ENCODE measurements at places on chromosomes 12 and 14.

- no peak for DNase-seq
Observed at GRCh38 chr14:103332143-103332919, 1.7 kb upstream of the EIF5 start.

GRCh38 chr14:22465201-22465840, 123.7 kb downstream of the DAD1 start:
- DNase-seq = no peak

- no peak for DNase-seq
Observed at GRCh38 chr12:32084017-32084688, 22.5 kb upstream of the BICD1 start.

GRCh38 chr14:88248606-88249005, 74.5 kb downstream of the KCNK10 start:
- no peak for DNase-seq

DNA sequence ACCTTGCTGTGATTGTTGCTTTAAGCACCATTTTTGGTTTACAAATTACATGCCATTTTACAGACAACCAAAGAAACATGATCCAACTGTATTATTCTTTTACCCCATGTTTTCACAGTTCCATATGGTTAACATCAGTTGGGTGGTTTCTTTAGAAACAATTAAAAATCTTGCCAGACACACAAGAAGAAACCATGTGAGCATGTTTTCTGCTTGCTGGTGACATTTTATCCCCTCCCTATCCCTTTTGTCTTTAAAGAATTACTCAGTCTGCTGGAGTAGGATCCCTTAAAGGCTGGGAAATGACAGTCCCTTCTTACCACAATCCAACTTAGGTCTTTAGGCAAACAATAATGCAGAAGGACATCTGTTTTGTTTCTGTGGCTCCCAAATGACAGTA, 121.8 kb upstream of the PLXNC1 start:
- DNase-seq = no peak

- DNase-seq = no peak
Observed at GRCh38 chr12:116616536-116617248, 57.5 kb downstream of the MAP1LC3B2 start.

GRCh38 chr14:67553547-67553946, 20.5 kb downstream of the PLEKHH1 start:
- DNase-seq = no peak

DNA sequence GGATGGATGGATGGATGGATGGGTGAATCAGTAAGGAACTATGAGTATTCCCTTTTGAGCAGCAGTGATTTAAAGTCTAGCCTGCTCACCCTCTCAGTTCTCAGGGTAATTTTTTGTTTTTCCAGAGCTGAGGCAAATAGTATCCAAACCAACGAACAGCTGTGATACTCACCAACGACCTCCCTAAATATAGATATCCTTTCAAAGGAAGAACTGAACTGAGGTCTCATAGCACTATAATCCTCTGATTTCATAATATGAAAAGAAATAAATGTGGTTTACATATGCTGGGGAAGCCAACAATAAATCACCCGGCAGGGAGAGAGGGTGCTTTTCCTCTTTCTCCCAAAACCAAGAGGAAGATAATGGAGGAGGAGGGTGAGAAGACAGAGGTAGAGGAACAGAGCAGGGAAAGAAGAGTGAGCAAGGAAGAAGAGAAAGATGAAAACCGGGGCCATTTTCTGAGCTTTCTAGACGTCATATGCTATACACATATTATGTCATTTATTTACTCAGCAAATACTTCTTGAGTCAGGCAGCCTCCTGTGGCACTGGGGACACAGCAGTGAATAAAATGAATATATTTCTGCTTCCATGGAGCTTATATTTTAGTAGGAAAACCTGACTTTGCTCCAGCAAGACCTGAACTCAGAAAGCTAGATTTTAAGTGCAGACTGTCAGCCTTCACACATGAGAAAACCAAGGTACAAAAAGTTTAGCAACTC, 710.7 kb upstream of the TBX3 start:
- DNase-seq = no peak

DNA sequence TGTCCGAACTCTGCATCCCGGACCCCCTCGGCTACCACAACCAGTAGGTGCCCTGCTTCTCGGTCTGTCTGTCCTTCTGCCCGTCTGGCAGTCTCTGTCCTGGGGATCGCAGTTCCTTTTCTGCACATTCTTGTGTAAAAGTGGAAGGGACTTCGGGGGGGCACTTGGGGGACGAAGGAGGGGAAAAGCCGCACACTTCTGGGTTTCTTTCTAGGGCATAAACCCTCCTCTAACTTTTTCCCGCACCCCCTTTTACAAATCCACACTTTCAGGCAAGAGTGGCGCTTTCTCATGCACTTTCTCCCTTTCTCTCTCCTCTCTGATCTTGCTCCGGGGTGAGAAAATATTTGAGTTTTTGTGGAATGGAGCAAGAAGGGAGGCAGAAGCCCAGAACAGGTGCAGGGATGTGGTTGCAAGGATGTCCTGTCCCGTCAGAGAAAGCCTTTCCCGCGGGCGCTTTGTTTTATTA, 506 bp downstream of the ESRRB start:
- no peak for DNase-seq

DNA sequence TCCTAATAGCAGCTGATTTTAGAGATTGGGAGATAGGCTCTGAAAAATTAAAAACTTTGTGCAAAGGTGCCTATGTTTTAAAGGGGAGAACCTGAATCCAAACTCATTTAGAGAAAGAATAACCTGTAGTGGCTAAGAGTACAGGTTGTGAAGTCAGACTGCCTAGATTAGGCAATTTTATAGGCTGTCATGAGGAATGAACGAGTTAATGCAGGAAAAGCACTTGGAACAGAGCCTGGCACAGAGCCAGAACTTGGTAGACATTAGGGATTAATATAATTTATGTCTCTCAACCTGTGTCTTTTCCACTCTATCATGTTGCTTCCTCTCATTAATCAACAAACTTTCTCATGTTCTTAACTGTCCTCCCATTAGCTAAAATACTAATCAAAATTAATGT, 98.1 kb downstream of the WIF1 start:
- no peak for DNase-seq

- no peak for DNase-seq
Observed at GRCh38 chr12:112011685-112012084, 1.3 kb downstream of the TMEM116 start.

GRCh38 chr14:24438223-24439097, 4.1 kb downstream of the SDR39U1 start:
- DNase-seq = no peak

- DNase-seq = no peak
Observed at GRCh38 chr12:54437243-54437642, 18.2 kb upstream of the ITGA5 start.

- no peak for DNase-seq
Observed at GRCh38 chr12:114500775-114501473, 95.0 kb upstream of the TBX5 start.

GRCh38 chr14:75002392-75003249, at the start of gene EIF2B2:
Gene EIF2B2 (plus strand): TSS chr14:75002921. CDS start chr14:75002991, 70 bp downstream.
- peak; percentile 97 for DNase-seq

- no peak for DNase-seq
Observed at GRCh38 chr14:58401587-58401986, 5.9 kb downstream of the TOMM20L start.

GRCh38 chr14:80927083-80927989, 14.2 kb downstream of the CEP128 start:
- no peak for DNase-seq

Measured in AG08395 (cell line).